ENCODE measurements at places on chromosomes 6 and 20. TPM values are rescaled to one million over a fixed set of nuclear protein-coding genes. Genes with fewer than 3 reads are reported as not detected.

DNA sequence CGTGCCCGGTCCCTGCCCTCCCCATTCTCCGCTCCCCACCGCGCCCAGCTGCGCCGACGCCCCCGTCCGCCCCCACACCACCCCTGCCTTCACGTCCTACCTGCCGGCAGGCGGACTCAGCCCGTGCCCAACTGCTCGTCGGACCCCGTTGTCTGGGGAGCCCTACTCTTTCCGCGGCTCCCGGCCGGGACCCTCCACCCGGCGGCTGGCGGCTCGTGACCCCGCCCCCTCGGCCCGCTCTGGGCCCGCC, at the start of gene SERAC1:
Gene SERAC1, minus strand, starts transcription at position 223 of the 250 bp plus-strand sequence. CDS start 9,899 bp downstream, outside the sequence.
- no peak for DNase-seq

DNA sequence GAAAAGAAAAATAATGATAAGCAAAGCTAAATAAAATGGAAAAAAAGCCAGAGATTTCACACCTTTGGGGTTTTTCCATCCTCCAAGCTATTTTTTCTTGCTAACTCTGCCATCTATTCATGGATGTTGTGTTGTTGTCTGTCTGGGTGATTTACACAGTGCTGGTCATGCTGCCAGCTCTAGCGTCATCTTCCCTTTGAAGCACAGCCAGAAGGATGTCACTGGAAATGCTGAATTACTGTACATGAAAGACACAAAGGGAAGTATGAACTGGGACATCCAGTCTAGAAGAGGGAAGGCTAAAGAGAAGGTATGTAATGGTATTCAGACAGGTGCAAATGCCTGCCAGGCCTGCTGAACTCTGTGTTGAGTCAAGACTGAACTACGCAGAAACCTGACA, 241.9 kb upstream of the STXBP5 start:
- DNase-seq, result peak; percentile 10

DNA sequence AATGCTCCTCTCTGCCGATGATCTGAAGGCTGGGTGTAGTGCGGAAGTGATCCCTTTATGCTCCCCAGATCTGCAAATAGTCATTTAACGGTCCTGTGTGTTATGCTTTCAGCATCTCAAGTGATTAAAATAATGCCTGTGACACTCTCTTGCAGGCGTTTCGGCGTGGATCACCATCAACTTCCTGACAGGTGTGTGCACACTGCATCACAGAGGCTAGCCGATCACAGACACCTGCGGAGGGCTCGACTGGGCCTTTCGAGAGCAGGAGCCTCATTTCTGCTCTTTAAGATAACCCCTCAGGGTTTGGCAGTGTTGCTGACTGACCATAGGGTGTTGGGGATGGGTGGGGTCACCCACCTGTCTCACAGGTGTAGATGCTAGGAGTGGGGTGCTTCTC, 20.0 kb downstream of the ENTPD6 start:
- no peak for DNase-seq

- DNase-seq, result no peak
Observed at GRCh38 chr6:121616406-121616805, 181.0 kb downstream of the GJA1 start.

The CCN6 gene
- total RNA-seq, result not detected
